ENCODE measurements at places on chromosomes 2 and 18. TPM values are rescaled to one million over a fixed set of nuclear protein-coding genes. Genes with fewer than 3 reads are reported as not detected.

The SCN2A gene
- total RNA-seq, result not detected

The VWC2L gene
- not detected for total RNA-seq

The SOX11 gene
- not detected for total RNA-seq

The MAP3K20 gene
- 14.5 TPM for total RNA-seq

The EIF2B4 gene
- 42.2 TPM for total RNA-seq

The APOB gene
- total RNA-seq, result not detected

The COL3A1 gene
- total RNA-seq, result not detected

DNA sequence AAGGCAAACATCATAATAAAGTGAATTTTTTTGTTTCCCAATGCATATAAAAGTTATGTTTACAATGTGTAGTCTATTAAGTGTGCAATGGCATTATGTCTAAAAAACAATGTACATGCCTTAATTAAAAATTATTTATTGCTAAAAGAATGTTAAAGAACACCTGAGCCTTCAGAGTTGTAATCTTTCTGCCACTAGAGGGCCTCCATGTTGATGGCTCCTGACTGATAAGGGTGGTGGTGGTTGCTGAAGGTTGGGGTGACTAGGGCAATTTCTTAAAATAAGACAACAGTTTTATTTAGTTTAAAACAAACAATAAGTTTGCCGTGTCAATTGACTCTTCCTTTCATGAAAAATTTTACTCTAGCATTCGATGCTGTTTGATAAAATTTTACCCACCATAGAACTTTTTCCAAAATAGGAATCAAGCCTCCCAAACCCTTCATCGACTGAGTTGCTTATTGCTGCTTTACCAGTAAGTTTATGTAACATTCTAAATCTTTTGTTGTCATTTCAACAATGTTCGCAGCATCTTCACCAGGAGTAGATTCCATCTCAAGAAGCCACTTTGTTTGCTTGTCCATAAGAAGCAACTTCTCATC lies 32.3 kb downstream of the MAP3K2 start:
- H3K27ac ChIP-seq, result no peak overlapping the region
- peaks cover 10% of the 10 kb centered on the region for H3K4me1 ChIP-seq
- H3K27me3 ChIP-seq, result no peaks in the 10 kb centered on the region
- DNase-seq, result peak; percentile 47
- H3K36me3 ChIP-seq, result peaks cover 17% of the 10 kb centered on the region
- no peak overlapping the region for H3K4me3 ChIP-seq

DNA sequence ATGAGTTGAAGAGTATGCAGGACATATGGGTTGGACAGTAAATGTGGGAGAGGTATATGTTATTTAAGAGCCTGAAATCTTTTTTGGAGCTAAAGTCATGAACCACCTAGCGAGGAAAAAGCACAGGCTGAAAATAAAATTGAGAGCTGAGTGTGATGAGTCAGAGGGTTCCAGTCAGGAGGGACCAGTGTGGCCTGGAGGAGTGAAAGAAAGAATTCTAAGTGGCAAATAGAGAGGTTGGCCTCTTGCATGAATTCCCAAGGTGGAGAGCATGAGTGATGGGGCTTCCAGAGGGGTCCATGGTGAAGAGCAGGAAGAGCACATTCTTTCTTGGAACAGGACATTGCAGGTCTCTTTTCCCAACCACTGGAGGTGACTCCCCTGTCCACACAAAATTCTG lies 282.6 kb downstream of the TDRD15 start:
- H3K27ac ChIP-seq, result no peak overlapping the region
- no peaks in the 10 kb centered on the region for H3K36me3 ChIP-seq
- no peak overlapping the region for H3K4me3 ChIP-seq
- H3K4me1 ChIP-seq, result no peaks in the 10 kb centered on the region

- H3K4me1 ChIP-seq, result no peaks in the 10 kb centered on the region
- no peak overlapping the region for H3K27ac ChIP-seq
- DNase-seq, result no peak
- no peaks in the 10 kb centered on the region for H3K36me3 ChIP-seq
- H3K27me3 ChIP-seq, result no peaks in the 10 kb centered on the region
Observed at GRCh38 chr2:167404627-167405284, 516.5 kb downstream of the XIRP2 start.

DNA sequence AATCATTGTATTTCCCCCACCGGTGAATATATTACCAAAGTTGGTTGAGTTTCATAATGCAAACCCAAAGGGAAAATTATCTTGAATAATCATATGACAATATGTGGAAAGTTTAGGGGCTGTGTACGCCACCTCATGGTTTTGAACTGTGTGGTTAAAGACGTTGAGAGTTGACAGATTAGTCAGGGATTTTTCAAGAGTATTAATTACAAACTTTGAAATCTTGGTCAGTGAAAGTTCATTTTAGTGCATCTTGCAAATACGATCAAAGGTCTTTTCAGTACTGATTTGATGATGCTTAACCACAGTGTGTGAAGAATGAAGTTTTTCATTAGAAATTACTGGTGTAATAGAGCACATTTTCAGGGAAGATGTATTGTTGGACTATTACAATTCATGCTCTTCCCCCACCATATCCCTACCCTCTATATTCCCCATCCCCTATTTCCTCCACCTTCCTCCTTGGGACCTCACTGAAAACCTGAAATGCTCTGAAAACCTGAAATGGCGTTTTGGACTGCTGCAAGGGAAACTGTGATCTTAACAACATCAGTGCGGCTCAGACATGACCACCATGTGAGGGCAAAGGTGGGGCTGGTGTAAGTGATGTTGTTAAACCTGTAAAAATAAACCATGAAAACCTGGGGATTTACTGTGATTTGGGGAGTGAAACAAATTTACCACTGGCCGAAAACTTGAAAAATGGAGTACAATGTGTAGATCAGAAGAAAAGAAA lies 4.5 kb upstream of the BCL2L11 start:
- no peak overlapping the region for H3K27ac ChIP-seq
- no peak overlapping the region for H3K4me3 ChIP-seq
- DNase-seq, result no peak
- peaks cover 72% of the 10 kb centered on the region for H3K27me3 ChIP-seq
- H3K36me3 ChIP-seq, result no peaks in the 10 kb centered on the region
- H3K4me1 ChIP-seq, result peaks cover 36% of the 10 kb centered on the region

DNA sequence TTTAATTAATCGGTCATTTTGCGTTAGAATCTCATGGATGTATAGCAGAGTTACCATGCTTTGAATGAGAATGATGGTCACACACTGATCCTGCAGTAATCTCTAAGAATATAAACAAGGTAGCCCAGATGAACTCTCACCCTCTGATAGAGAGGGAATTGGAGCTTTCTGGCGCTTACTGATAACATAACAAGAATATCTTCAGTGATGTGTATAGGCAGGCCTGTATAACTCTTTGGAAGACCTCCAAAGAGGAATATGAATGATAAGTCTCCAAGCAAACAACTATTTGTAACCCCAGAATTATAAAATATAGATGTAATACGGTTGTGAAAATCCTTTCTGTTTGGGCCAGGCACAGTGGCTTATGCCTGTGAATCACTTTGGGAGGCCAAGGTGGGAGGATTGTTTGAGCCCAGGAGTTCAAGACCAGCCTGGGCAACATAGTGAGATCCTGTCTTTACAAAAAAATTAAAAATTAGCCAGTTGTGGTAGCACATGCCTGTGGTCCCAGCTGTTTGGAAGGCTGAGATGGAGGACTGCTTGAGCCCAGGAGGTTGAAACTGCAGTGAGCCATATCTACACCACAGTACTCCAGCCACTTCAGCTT lies 52.5 kb upstream of the LTBP1 start:
- no peak overlapping the region for H3K4me3 ChIP-seq
- DNase-seq, result no peak
- H3K27me3 ChIP-seq, result peaks cover 11% of the 10 kb centered on the region
- H3K4me1 ChIP-seq, result no peaks in the 10 kb centered on the region
- no peak overlapping the region for H3K27ac ChIP-seq

DNA sequence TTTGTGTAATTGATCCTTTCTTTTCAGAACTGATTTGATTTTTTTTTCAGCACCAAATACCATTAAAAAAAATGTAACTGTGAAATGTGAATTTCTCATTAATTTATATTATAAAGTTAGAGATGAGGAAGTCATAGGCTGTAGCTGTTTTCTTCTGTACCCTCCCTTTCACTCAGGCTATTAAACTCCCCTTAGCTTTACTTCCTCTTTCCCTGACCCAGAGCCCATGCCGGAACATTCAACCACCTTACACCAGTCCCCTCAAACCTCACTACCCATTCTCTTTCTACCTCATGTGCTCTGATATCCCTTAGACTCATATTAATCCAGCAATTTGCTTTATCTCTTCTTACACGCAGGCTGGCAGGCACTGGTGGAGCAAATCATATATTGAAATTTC lies 12.4 kb downstream of the GALNT5 start:
- no peaks in the 10 kb centered on the region for H3K27me3 ChIP-seq
- H3K4me3 ChIP-seq, result no peak overlapping the region
- peaks cover 2% of the 10 kb centered on the region for H3K36me3 ChIP-seq
- no peak for DNase-seq
- peaks cover 20% of the 10 kb centered on the region for H3K4me1 ChIP-seq

GRCh38 chr18:59861009-59861408 lies 38.8 kb upstream of the PMAIP1 start:
- H3K36me3 ChIP-seq, result no peaks in the 10 kb centered on the region
- H3K4me1 ChIP-seq, result no peaks in the 10 kb centered on the region
- no peaks in the 10 kb centered on the region for H3K27me3 ChIP-seq
- no peak overlapping the region for H3K4me3 ChIP-seq
- no peak for DNase-seq

DNA sequence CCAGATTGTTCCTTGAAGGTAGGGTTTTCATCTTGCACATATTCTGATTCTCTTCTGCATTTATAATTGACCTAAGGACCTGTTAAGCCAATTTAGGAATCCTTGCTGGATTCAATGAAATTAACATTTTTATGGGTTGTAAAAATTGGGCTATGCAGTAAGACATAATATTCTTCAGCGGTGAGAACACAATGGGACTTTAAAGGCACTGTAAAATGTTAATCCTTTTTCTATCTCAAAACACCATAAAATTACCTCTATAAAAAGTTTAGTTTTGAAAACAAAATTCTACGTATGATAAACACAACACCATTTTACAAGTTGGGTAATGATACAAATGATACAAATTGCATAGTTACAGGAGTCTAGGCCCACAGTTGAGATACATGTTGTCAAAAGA lies 169.2 kb upstream of the DTNA start:
- H3K27ac ChIP-seq, result no peak overlapping the region
- no peak overlapping the region for H3K4me3 ChIP-seq
- no peak for DNase-seq
- H3K4me1 ChIP-seq, result no peaks in the 10 kb centered on the region
- H3K27me3 ChIP-seq, result no peaks in the 10 kb centered on the region
- H3K36me3 ChIP-seq, result no peaks in the 10 kb centered on the region

DNA sequence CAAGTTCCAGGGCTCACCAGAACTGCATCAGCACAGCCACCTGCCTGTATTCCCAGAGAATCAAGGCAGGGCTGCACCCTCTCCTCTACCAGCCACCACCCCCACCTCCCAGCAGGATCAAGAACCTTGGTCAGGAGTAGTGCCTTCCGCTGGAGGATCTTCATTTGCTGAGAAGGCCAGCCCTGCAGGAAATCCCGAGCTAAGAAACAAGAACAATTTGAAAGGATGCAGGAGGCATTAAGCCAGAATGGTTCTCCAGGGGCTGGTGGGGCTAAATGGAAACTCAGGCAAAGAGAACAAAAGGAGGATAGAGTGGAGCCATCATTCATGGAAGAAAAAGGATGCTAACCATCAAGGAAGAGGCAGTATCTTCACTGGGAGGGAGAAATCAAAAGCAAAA lies 147.3 kb upstream of the SLC14A2 start:
- H3K27me3 ChIP-seq, result peaks cover 2% of the 10 kb centered on the region
- no peaks in the 10 kb centered on the region for H3K4me1 ChIP-seq
- no peak for DNase-seq
- no peaks in the 10 kb centered on the region for H3K36me3 ChIP-seq
- H3K27ac ChIP-seq, result no peak overlapping the region

- H3K36me3 ChIP-seq, result peaks cover 2% of the 10 kb centered on the region
- no peaks in the 10 kb centered on the region for H3K27me3 ChIP-seq
- peaks cover 65% of the 10 kb centered on the region for H3K4me1 ChIP-seq
- no peak overlapping the region for H3K4me3 ChIP-seq
Observed at GRCh38 chr2:28590496-28591301, 94.8 kb downstream of the PLB1 start.

GRCh38 chr2:192119536-192119935 lies 75.2 kb downstream of the TMEFF2 start:
- DNase-seq, result no peak
- no peaks in the 10 kb centered on the region for H3K4me1 ChIP-seq
- peaks cover 13% of the 10 kb centered on the region for H3K27me3 ChIP-seq

DNA sequence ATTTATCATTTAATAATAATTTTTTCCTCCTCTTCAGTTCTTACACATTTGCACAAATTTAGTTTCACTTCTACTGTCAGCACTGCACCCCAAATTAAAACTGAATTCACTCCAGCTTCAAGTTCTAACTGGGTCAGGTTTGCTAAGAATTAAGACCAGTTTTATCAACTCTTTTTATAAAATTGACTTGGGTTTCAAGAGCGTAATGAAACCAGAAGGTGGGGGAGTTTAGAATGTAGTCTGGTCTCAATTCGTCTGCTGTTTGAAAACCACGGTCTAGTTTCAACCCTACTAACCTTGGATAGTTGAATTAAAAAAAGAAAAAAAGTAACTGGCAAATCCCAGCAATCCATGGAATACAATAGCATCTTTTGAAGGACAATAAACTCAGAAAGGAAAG lies 14.3 kb upstream of the CTLA4 start:
- no peak for DNase-seq
- peak overlapping the region; percentile 61 for H3K4me3 ChIP-seq
- H3K27me3 ChIP-seq, result no peaks in the 10 kb centered on the region
- peaks cover 39% of the 10 kb centered on the region for H3K4me1 ChIP-seq

- H3K27me3 ChIP-seq, result no peaks in the 10 kb centered on the region
- H3K4me1 ChIP-seq, result peaks cover 13% of the 10 kb centered on the region
- no peak overlapping the region for H3K4me3 ChIP-seq
- no peaks in the 10 kb centered on the region for H3K36me3 ChIP-seq
- peak; percentile 75 for DNase-seq
Observed at GRCh38 chr2:223993634-223994232, 36.5 kb downstream of the MRPL44 start.

DNA sequence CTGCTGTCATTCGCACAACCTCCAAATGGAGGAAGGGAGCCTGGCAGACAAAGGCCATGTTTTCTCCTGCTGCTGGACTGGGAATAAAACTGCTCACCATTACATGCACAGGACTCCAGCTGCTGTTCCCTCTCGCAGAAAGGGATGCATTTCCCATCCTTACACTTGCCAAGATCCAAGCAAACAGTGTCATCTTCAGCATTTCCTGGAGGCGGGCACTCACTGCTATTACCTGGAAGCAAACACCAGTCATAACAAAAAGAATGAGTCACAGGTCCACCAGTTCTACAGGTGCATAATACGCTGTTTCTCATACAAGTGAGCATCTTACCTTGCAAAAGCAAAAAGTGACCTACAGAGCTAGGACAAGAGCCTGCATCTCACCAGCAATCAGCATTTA lies 22.7 kb downstream of the IAH1 start:
- H3K4me3 ChIP-seq, result no peak overlapping the region
- DNase-seq, result no peak
- no peaks in the 10 kb centered on the region for H3K27me3 ChIP-seq
- peaks cover 69% of the 10 kb centered on the region for H3K36me3 ChIP-seq
- no peak overlapping the region for H3K27ac ChIP-seq

All from activated CD4-positive, alpha-beta T cell treated with anti-CD3 and anti-CD28 coated beads, Interleukin-2, amount 10 ng/mL, durations not matched to agents 7 days and 5 days (primary cell).